ENCODE measurements at places on chromosomes 6 and 20. TPM values are rescaled to one million over a fixed set of nuclear protein-coding genes. Genes with fewer than 3 reads are reported as not detected.

Gene TMEM217
- total RNA-seq, result not detected

Gene WFDC2
- 2.2 TPM for total RNA-seq

Gene ENPP4
- total RNA-seq, result 4.4 TPM

Gene TENT5A
- total RNA-seq, result 20.6 TPM

Gene CD93
- 45.4 TPM for total RNA-seq

Gene SRMS
- total RNA-seq, result not detected

Gene SMLR1
- not detected for total RNA-seq

Gene DEFB124
- total RNA-seq, result not detected

Gene BRD2
- 125 TPM for total RNA-seq

Gene HEY2
- 0.98 TPM for total RNA-seq

Gene TOX2
- 5.2 TPM for total RNA-seq

Gene PPP1R14C
- total RNA-seq, result 23.8 TPM

Gene PSMB9
- 19.6 TPM for total RNA-seq
